Epithelial cell of proximal tubule (primary cell): ENCODE measurements at places on chromosomes 13 and 19. TPM values are rescaled to one million over a fixed set of nuclear protein-coding genes. Genes with fewer than 3 reads are reported as not detected.
A peak's percentile ranks its signal among the peaks of the same experiment; 100 is the strongest.

GRCh38 chr13:110706570-110707372 lies 855 bp upstream of the CARS2 start:
- DNase-seq, result no peak

DNA sequence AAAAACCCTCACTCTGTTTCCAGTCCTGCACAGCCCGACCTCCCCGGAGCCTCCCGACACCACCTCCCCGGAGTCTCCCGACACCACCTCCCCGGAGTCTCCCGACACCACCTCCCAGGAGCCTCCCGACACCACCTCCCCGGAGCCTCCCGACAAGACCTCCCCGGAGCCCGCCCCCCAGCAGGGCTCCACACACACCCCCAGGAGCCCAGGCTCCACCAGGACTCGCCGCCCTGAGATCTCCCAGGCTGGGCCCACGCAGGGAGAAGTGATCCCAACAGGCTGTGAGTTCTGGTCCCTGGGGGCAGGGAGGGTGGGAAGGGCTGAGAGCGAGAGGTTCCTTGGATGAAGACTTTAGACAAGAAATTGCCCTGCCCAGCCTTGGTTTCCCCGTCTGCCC lies 5.4 kb downstream of the MADCAM1 start:
- DNase-seq, result no peak

DNA sequence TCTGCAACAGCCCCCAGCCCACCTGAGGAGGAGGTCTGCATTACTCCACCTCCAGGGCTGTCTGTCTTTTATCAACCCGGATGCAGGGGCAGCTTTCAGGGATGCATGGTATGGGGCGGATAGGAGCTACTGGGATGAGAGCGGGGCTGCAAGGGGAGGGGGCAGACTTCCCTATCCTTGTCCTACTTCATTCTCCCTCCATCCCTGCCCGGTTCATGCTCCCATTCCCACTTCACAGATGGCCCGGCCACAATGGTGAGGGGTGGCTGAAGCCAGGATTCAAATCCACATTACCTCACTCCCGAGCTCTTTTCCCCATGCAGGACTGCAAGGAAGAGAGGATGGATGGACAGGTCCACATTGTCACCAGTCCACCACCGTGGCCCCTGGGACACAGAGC lies 40.5 kb upstream of the VSTM2B start:
- DNase-seq, result no peak

DNA sequence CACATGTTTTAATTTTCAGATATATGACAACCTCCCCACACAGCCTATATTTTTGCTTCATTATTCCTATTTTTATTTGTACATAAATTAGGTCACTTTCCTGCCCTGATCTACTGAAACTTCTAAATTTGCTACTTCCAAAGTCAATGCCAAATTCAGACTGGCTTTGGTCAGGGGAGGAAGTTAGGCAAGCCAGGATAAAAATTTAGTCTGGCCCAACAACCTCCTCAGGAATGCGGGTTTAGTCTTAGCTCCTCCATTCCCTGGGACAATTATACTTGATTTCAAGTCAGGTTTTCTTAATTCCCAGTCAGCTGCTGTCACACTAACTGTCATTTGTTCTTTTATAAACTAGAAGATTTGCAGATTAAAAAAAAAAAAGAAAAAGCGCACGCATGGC lies 84.3 kb downstream of the TM9SF2 start:
- no peak for DNase-seq

GRCh38 chr13:96503481-96503880 lies 413.6 kb downstream of the HS6ST3 start:
- DNase-seq, result no peak

DNA sequence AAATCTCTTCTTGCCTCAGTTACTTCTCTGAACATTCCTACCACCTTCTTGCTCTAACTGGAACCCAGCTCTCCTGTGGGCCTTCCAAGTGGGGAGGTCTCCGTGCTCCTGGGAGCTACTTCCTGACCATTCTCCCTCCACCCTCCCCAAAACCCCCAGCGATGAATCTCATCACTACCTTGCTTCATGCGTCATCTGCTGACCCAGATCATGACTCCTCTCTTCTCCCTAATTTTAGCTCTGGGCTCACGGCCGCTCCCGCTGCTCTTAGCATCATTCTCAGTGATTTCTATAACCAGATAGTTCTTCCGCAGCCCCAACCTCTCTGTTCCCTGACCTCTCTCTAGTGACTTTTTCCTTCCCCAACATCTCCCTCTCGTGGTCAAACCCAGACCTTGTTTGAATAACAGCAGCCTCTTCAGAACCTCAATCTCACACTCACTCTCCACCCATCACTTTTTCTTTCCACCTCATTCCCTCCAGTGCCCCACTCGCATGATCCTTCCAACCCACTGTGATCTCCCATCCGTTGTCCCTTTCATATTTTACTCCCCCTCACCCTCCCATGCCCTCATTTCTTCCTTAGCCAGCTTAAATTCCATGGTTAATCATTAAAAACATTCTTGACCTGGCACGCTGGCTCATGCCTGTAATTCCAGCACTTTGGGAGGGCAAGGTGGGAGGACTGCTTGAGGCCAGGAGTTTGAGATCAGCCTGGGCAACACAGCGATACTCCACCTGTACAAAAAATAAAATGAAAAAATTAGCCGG lies 21.8 kb downstream of the MRPS12 start:
- DNase-seq, result no peak

DNA sequence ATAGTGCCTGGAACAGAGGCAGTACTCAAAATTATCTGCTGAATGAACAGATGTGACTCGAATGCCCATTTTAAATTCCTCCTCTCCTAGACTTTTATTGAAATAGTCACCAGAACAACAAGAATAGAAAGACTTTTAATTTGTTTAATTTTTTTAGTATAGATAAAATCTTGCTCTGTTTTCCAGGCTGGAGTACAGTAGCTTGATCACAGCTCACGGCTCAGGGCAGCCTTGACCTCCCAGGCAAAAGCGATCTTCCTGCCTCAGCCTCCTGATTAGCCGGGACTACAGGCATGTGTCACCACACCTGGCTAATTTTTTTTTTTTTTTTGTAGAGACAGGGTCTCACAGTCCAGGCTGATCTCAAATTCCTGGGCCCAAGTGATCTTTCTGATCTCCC lies 120.9 kb upstream of the FREM2 start:
- no peak for DNase-seq

- no peak for DNase-seq
Observed at GRCh38 chr13:106555631-106556328, 12.2 kb downstream of the ARGLU1 start.

GRCh38 chr19:5439452-5439851 lies 15.8 kb upstream of the ZNRF4 start:
- no peak for DNase-seq

DNA sequence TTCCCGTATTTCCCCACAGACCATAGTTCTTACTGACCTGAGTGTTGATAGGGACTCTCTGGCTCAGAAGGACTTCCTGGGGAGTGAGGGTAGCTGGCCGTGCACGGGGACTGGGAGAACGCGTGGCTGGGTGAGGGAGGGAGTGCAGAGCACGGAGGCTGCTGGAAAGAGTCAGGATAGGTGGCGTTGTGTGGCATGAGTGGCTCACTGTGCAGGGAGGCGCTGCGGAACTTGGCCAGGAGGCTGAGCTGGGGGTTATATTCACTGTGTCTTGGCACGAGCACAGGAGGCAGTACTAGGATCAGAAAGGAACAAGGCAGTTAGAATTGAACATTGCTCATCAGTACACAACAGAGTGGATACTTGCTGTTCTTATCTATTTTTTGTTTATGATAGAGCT lies 47.4 kb downstream of the SMAD9 start:
- no peak for DNase-seq

DNA sequence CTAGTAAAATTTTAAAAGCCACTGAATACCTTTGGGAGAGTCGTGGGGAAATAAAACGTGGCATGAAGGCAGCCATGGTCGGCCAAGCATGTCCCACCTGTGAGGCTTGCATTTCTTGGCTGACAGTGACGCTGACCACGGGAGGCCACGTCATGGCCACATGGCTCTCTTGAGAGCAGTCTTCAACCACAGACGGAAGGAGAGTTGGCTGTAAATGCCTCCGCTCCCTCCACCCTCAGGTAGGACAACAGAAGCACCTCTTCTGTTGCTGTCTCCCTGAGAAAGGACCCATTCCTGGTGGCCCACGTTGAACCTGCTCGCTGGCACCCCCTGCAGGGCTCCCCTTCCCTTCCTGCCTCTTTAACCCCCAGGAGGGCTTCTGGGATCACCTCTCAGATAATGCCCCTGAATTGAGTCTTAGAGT lies 10.6 kb upstream of the LRRC25 start:
- DNase-seq, result peak; percentile 93

GRCh38 chr13:27963491-27963890 lies 5.6 kb downstream of the CDX2 start:
- no peak for DNase-seq

GRCh38 chr19:50167314-50167721 lies 4.2 kb upstream of the IZUMO2 start:
- DNase-seq, result no peak

DNA sequence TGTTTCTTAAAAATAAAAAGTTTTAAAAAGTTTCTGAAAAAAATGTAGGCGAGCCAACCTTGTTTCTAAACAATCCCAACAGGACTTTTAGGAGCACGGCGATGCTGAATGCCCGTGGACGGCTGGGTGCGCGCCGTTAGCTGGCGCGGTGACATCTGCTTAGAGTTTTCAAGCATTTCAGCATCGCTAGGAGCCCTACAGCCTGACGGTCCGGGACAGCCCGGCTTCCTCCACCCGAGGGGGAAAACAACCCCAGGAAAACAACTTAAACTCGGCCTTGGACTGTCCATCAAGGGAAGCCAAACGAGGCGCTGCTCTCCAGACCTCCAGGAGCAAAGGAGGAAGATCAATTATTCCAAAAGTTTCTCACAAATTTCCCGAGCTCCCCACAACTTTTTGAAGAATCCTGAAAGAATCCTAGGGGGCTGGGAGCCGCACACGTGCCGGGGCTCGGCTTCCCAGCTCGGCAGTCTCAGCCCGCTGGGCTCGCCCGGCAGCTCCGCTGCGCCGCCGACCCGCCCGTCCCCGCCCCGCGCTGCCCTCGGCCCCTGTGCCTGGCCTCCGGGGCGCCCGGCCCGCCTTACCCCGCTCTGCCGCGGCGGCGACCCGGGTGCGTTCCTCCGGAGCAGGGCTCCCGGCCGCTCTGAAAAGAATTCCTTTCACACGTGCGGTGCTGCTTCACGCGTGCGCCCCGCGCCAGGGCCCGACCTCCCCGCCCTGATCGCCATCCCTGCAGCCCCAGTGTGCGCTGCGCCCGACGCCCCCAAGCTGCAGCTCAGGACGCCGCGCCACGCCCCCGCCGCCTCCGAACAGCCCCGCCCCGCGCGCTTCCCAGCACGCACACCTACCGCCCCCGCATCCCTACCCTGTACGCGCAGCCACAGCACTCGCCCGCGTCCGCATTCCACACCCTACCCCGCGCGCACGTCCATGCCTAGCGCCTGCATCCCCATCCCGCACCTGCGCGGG lies at the start of gene GJA3:
GJA3 (minus strand) TSS at position 747 of the 969 bp plus-strand sequence. CDS start 17,764 bp downstream, outside the sequence.
- DNase-seq, result no peak

DNA sequence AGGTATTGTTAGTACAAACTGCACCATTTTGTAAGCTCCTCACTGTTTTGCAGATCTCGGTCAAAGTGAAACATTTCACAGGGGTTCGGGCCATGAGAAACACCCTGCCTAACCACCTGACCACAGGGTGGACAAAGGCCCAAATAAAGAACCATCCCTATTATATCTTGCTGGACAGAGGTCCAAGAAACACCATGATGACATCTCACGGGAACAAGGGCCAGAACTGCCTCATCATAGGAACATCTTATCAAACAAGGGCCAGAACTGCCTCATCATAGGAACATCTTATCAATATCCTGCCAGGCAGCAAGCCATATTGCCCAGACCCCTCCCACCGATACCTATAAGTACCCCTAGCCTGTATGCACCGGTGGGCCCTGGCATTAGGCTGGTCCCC lies 99.7 kb downstream of the PCDH9 start:
- no peak for DNase-seq

- DNase-seq, result no peak
Observed at GRCh38 chr13:42581427-42581826, 7.5 kb downstream of the TNFSF11 start.

GRCh38 chr19:13138916-13139198 lies 11.3 kb downstream of the STX10 start:
- no peak for DNase-seq

DNA sequence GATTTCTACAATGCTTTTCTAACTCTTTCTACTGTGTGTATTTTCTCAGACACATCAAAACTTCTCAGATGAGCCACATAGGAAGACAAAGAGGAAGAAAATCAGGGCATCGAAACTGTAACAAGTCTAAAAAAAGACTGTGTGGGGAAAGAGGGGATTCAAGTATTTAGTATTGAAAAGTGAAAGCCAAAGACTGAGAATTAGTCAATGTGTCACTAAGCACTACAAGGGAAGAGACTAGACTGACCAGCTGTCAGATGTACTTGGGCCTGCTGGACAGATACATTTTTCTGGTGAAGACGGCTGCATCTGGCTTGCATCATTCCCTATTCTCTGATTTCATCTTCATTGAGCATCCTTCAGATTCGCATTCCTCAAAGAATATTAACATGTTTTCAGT lies 25.4 kb downstream of the COMMD6 start:
- DNase-seq, result no peak

- DNase-seq, result no peak
Observed at GRCh38 chr19:20612711-20613316, 47.2 kb upstream of the ZNF737 start.

- no peak for DNase-seq
Observed at GRCh38 chr19:37975071-37975470, 68.1 kb downstream of the SIPA1L3 start.

GRCh38 chr13:20652946-20653345 lies 50.6 kb upstream of the IL17D start:
- no peak for DNase-seq

DNA sequence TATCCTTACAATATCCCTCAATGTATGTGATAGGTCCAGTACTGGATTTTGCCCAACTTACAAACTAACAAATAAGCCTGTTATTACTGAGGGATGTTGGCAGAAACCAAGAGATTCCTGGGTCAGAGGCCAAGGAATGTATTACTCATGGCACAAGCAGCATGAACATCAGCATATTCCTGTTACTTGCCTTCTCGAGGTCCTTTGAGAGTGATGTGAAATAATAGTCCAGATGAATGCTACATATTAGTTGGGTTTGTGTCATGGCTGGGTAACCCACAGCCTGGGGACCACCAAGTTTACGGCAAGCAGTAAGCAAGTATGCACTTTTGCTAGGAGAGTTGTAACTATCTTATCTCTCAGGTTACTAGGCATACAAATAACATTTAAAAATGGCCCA lies 384.5 kb upstream of the GPC6 start:
- peak; percentile 79 for DNase-seq

- no peak for DNase-seq
Observed at GRCh38 chr19:37957176-37957575, 50.2 kb downstream of the SIPA1L3 start.

GRCh38 chr13:66266348-66266747 lies 963.8 kb downstream of the PCDH9 start:
- no peak for DNase-seq

GRCh38 chr13:34003656-34004055 lies 185.7 kb downstream of the RFC3 start:
- no peak for DNase-seq

- DNase-seq, result no peak
Observed at GRCh38 chr19:19205416-19206410, 2.5 kb upstream of the NR2C2AP start.

- DNase-seq, result no peak
Observed at GRCh38 chr13:113616991-113617749, 32.6 kb downstream of the TFDP1 start.

Gene ALOX5AP
- total RNA-seq, result 2.0 and 2.5 TPM in 2 replicates

Gene GCDH
- 43.4 and 49.1 TPM in 2 replicates for total RNA-seq

Gene BEST2
- not detected in 2 replicates for total RNA-seq

Gene WDR88
- total RNA-seq, result not detected in 2 replicates

Gene RAVER1
- total RNA-seq, result 29.5 and 34.1 TPM in 2 replicates

Gene GJB2
- total RNA-seq, result 5.1 and 5.7 TPM in 2 replicates

Gene VSIG10L
- total RNA-seq, result 0.51 and 0.92 TPM in 2 replicates

Gene OVOL3
- not detected in 2 replicates for total RNA-seq

Gene ZNF471
- total RNA-seq, result 0.69 and 1.0 TPM in 2 replicates

Gene PCDH20
- 1.4 and 1.5 TPM in 2 replicates for total RNA-seq

Gene SHISA7
- total RNA-seq, result 0.17 TPM in 1 of 2 replicates, not detected in the other
